Coronary artery (tissue), 2 donors: ENCODE measurements at places on chromosomes 3 and 15.

DNA sequence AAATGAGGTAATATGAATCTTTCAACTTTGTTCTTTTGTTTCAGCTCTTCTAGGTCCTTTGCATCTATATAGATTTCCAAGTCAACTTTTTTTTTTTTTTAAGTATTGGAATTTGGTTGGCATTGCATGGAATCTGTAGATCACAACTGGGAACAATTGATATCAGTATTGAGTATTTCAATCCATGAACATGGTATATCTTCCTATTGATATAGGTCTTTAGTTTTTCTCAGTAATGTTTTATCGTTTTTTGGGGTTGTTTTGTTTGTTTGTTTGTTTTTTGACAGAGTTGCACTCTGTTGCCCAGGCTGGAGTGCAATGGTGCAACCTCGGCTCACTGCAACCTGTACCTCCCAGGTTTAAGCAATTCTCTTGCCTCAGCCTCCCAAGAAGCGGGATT, 137.2 kb downstream of the EEFSEC start:
- DNase-seq = no peak

- DNase-seq = no peak
Measured at GRCh38 chr3:64763980-64764379, 76.2 kb upstream of the ADAMTS9 start.

DNA sequence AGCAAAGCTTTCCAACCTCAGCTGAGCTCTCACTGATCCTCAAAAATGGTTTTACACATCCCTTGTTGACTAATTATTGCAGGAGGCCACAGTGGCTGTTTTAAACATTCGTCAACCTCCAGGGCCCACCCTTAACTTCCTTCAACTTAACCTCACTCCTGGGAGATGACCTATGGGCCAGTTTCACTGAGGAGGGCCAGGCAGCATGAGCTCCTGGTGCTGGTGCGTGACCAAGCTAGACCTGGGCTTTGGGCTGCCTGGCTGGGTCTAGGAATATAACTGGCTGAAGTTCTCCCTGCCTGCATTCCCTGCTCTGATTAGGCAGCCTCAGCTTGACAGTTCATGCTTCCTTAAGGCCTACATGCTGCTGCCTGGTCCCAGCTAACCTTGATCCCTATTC, 273.7 kb upstream of the ATP11B start:
- DNase-seq = no peak

DNA sequence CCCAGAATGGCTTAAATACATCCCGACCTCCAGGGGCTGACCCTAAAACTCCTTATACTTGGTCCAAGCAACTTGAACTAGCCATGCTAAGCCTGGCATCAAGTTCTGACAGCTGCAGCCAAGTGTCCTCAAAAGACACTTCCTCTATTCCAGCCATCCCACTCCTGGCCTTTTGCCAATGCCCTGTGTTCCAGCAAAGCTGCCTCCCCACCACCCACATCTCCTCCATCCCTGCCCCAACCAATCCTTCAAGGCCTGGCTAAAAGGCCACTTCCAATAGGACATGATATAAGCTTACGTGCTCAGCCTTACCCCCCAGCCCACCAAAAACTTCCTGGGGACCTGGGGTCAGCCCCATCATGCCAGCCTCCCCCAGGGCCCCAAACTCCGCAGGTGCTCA, 40.9 kb downstream of the SEMA3G start:
- DNase-seq = no peak

DNA sequence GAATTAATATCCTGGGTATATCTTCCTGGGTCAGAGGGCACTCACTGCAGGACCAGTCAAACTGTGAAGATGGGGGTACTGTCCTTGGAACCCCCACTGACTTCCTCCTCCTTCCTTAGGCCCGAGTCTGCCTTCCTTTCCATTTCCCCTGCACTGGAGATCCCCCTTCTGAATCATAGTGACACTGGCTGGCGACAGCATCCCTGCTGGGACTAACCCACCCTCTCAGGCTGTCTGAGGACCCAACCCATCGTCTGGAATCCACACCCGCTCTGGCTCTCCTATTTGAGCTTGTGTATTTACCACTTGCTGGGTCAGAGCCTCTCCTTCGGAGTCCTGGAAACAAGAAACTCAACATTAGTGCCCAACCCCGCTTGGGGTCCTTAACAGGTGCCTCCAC, 21.2 kb downstream of the TMEM40 start:
- no peak for DNase-seq

DNA sequence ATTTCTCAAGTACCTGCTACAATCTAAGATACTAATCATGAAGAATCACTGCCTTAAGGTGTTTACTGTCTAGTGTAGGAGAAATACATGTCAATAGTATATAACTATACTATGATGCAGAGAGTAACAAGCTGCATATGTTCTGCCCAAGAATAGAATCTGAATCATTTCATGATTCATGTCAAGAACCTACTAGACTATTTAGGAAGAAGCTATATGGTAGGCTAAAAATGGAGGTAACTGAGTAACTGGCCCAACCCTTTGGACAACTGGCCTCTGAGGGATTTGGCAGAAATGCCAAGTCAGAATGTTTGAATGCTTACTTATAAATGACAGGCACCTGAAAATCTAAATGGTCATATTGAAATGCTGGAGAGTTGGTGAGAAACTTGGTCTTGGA, 59.9 kb upstream of the DGKG start:
- DNase-seq = no peak

- DNase-seq = no peak
Measured at GRCh38 chr3:43288366-43288765, 2.0 kb downstream of the SNRK start.

- no peak for DNase-seq
Measured at GRCh38 chr15:49248291-49248690, 78.2 kb downstream of the GALK2 start.

DNA sequence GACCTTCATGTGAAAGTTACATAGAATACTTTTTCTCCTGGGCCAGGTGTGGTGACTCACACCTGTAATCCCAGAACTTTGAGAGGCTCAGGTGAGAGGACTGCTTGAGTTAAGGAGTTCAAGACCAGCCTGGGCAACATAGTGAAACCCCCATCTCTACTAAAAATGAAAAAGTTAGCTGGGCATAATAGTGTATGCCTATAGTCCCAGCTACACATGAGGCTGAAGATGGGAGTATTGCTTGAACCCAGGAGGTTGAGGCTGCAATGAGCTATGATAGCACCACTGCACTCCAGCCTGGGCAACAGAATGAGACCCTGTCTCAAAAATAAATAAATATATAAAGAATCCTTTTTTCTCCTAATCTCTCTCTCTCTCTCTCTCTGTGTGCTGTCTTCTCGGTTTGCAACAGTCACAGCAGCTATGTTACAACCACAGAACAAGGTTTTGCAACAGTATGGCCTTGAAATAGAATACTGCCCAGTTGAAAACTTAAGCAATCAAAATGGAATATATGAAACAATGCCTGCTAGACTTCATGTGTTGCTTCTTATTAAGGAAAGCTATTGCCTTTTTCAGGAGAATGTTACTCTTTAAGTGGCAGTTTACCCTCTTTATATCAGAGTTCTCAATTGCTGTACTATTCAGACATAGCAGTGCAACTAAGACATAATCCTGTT, 12.3 kb upstream of the DENND4A start:
- no peak for DNase-seq

DNA sequence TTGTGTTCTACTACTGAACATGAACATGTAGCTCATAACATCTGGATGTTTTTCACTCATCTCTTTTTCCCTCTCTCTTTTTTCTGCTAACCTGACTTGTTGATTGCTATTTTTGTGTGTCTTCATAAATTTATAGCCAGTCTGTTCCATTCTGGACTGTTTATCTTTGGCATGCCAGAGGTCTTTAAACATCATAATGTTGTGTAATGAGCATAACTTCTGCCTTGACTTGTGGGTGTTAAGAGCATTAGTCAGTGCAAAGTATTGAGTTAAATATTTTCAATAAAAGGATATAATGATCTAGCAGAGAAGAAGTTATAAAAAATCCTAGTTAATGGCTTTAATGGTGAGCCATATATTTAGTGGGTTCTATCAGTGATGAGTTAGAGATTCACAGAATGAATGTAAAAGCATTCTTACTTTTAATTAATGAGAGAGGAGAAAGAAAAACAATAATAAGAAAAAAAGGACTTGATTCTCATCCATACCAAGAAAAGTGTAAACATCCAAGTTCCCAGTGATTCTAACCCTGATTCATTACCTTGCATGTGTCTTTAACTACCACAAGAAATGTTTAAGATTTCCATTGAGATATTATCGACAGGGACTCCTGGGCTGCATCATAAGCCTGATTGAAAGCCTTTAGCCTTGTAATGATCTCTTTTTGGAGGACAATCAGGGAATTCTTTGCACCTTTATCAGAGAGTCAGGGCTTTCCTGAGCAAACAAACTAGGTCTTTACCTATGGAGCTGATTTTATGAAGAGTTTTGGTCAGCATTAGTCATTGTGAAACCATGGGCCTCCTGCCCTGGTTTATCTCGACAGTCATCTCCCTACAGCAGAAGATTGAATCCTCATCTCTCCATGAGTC, 22.9 kb downstream of the MITF start:
- DNase-seq = no peak

DNA sequence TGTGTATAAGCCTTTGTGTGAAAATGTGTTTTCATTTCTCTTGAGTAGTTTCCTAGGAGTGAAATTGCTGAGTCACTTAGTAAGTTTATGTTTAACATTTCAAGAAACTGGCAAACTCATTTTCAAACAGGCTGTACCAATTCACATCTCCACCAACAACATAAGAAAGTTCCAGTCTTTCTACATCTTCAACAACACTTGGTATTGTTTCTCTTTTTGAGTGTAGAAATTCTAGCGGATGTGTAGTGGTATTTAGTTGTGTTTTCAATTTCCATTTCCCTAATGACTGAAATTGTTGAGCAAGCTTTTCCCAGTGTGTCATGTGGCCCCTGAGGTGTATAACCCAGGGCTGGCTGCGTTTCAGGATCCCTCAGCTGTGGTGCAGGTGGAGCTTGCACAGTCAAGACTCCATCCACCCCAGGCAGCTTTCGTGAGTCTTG, 258.5 kb downstream of the PDCD6IP start:
- no peak for DNase-seq

- DNase-seq = no peak
Measured at GRCh38 chr3:128351546-128351945, 115.1 kb downstream of the DNAJB8 start.

DNA sequence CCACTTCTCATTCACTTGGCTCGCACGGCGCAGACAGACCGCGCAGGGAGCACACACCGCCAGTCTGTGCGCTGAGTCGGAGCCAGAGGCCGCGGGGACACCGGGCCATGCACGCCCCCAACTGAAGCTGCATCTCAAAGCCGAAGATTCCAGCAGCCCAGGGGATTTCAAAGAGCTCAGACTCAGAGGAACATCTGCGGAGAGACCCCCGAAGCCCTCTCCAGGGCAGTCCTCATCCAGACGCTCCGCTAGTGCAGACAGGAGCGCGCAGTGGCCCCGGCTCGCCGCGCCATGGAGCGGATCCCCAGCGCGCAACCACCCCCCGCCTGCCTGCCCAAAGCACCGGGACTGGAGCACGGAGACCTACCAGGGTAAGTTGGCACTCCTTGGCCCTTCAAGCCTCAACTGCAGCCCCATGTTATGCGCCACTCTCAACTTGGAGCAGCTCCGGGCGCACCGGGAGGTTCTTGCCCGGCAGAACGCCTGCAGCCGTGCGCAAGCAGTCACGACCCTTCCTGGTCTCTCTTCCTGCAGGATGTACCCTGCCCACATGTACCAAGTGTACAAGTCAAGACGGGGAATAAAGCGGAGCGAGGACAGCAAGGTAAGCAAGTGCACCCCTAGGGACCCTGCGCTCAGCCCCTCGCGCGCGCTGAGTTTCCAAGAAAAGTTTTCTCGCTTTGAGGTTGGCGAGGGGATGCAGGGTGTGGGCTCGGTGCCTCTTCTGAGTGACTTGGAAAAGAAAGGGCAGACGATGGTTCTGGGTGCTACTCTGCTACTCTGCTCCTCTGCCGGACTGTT, at the start of gene BHLHE40:
TSS of gene BHLHE40 (plus strand) at position 10 of the 801 bp plus-strand sequence. CDS start at position 292, 282 bp downstream.
- no peak for DNase-seq
